ENCODE measurements at places on chromosomes 7 and 10. TPM values are rescaled to one million over a fixed set of nuclear protein-coding genes. Genes with fewer than 3 reads are reported as not detected.
A peak's percentile ranks its signal among the peaks of the same experiment; 100 is the strongest.

GRCh38 chr10:49627644-49628247 is 13.9 kb downstream of the CHAT start:
- no peak for DNase-seq

- DNase-seq: no peak
Measured at GRCh38 chr10:61359452-61359851, 93.7 kb downstream of the TMEM26 start.

DNA sequence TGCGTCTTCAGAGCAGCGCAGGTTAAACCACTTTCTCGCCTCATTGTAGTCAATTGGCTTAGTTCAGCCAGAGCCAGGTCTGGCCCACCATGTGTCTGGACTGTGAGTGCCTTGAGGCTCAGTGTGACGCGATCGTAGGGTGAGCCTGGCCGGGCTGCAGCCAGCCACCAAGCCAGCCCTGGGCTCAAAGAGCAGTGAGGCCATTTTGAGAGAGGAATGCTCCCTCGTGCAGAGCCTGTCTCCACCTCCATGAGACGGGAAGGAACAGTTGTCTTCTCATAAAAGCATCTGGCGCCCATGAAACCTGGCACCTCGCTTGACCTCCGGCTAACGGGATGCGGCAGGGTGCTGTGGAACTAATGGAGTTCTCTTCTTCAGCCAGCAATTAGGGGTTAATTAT is 34.5 kb downstream of the LHPP start:
- no peak for DNase-seq

- DNase-seq: no peak
Measured at GRCh38 chr10:60615541-60615940, 162.7 kb upstream of the CDK1 start.

The EBLN1 gene
- total RNA-seq: not detected

The SLC26A5 gene
- total RNA-seq: not detected

- no peak for DNase-seq
Measured at GRCh38 chr7:31108097-31108657, 56.1 kb downstream of the ADCYAP1R1 start.

The LBX1 gene
- total RNA-seq: not detected

- peak; percentile 6 for DNase-seq
Measured at GRCh38 chr7:27172315-27172774, 1.8 kb downstream of the HOXA10 start.

The PLPP4 gene
- not detected for total RNA-seq

The PRSS37 gene
- not detected for total RNA-seq

The HOXA3 gene
- total RNA-seq: not detected

The SOSTDC1 gene
- total RNA-seq: not detected

GRCh38 chr10:37632641-37633040 is 224.8 kb downstream of the ZNF248 start:
- no peak for DNase-seq

- no peak for DNase-seq
Measured at GRCh38 chr7:22251281-22251680, 105.7 kb downstream of the RAPGEF5 start.

The ZNF804B gene
- not detected for total RNA-seq

Data from activated naive CD4-positive, alpha-beta T cell treated with anti-CD3 and anti-CD28 coated beads, Interleukin-2, amount 50 U/mL, for 72 hours (primary cell).